ENCODE measurements at places on chromosomes 13 and 19.

DNA sequence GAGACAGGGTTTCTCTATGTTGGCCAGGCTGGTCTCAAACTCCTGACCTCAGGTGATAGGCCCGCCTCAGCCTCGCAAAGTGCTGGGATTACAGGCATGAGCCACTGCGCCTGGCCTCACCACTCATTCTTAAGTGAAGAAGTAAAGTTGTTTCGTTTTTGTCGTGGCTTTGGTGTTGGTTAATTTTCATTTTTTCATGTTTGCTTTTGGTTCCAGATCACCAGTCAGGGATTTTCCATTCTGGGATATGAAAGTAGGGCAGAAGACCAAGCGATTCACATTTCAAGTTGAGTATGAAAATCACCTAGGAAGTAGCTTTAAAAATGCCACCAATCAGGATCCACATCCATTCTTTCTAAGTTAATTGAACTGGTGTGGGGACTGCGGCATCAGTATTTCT, 289.9 kb downstream of the DIAPH3 start:
- DNase-seq = no peak

- DNase-seq = no peak
Measured at GRCh38 chr13:46640843-46641242, 87.9 kb downstream of the LRCH1 start.

GRCh38 chr19:45250832-45251451, at the start of gene MARK4:
TSS of gene MARK4 (plus strand) at chr19:45251271. CDS start at chr19:45251589, 318 bp downstream.
- DNase-seq = peak; percentile 78

- no peak for DNase-seq
Measured at GRCh38 chr13:80259159-80259558, 81.8 kb downstream of the SPRY2 start.

- DNase-seq = no peak
Measured at GRCh38 chr13:39450176-39450575, 152.8 kb downstream of the LHFPL6 start.
